ENCODE measurements at places on chromosomes 7 and 10.
A peak's percentile ranks its signal among the peaks of the same experiment; 100 is the strongest.

- DNase-seq: no peak
These were observed 55.3 kb downstream of the SCIN start for GRCh38 chr7:12625836-12626235.

DNA sequence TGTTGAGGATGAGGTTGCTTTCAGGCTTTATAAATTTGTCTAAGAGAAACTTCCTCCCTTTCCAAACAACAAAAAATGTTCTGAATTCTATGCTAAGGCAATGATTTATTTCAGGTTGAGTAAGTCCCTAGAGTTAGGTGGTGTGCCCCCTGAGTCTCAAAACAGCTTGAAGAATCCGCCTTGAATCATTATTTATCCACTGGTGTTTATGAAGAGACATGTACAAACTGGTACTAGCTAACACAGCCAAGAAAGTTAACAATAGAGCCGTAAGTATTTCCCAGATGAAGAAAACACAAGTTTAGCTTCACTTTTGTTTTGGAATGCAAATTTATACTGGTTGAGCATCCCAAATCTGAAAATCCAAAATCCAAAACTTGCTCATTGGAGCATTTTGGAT, 66.2 kb upstream of the SRPK2 start:
- DNase-seq: no peak

DNA sequence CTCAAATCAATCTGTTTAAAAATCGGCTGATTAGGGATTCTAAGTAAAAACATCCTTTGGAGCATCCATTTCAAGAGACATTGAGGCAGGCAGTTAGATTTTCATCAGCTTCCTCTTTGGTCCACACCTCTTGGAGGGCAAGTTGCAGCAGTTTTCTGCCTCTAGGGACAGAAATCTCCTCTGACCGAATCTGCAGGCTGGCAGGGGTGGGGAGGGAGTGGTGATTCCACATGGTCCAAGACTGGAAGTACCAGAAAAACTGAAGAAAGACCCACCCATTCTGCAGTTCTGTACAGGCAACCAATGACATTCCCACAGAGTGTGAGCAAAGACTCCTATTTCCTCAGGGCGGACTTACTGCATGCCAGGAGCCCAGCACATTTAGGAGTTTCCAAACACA, 29.0 kb downstream of the FGFBP3 start:
- DNase-seq: no peak

GRCh38 chr10:23448802-23449570, 10.1 kb downstream of the OTUD1 start:
- no peak for DNase-seq

DNA sequence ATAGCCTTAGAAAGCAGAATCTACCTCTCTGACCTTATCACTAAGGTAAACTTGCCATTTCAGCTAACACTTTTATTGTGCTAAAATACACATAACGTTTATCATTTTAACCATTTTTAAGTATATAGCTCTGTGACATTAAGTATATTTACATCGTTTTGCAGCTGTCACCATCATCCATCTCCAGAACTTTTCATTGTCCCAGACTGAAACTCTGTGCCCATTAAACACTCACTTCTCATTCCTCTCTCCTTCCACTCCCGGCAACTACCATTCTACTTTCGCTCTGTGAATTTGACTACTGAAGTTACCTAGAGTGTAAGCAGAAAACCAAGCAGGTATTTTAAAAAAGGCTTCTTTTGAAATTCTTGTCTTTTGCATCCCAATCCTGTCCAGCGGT, 1.3 kb downstream of the DDX50 start:
- no peak for DNase-seq

DNA sequence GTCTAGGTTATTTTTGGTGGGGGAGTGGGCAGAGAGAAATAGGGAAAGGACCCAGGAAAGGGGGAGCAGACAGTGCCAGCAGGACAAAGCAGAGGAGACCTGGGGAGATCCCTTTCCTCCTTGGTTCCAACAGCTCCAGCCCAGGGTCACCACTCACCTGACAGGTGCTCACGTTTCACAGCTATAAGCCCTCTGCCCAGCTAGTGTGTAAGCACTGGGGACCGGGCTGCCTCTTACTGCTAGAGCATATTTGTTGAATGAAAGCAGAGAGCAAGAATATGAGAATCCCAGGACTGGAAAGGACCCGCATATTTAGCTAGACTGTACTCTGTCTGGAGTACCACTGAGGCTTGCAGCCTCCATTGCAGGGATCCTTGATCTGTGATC, 6.7 kb downstream of the ZCCHC24 start:
- DNase-seq: no peak

DNA sequence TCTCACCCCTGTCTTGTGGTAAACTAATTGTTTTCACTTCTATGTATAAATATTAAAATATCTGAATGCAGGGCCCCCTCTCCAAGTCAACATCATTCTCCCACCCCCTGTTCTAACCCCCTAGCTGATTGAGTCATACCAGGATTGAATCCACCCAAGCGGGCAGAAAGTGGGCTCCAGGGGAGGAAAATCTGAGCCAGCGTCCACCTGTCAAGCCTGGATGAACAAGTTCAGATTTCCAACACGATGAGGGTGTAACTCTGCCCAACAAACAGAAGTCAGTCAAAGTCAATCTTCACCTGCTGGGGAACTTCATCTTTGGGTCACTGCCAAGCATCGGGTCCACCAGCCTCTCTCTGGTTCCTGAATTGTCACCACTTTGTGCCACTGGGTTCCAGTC, 162.9 kb upstream of the CELF2 start:
- no peak for DNase-seq

- DNase-seq: no peak
These were observed 123.8 kb upstream of the INSYN2A start for GRCh38 chr10:127320176-127320575.

DNA sequence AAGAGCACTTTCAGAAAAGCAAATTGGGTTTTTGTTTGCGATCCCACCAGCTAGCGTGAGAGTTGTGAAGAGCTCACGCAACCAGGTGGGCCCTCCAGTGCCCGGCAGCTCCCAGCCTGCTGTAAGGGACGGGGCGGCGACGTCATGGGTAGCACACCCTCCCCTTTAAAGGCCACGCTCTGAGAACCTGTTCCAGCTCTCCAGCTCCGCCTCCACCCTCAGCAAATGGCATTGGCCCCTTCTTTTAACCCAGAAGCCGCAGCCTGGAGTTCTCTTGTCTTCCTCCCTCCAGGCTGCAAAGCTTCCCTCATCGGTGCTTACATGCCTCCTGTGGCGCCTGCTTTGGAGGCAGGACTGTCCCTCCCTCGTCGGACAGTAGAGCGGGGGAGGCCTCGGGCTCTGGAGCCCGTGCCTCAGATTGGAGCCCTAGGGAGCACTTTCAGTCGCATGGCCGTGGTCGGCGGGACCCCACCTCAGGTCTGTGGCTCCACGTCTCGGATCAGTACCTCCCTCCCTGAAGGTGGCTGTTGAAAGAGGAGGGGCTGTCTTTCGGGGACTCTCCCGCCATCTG, 32.9 kb downstream of the WIPI2 start:
- no peak for DNase-seq

DNA sequence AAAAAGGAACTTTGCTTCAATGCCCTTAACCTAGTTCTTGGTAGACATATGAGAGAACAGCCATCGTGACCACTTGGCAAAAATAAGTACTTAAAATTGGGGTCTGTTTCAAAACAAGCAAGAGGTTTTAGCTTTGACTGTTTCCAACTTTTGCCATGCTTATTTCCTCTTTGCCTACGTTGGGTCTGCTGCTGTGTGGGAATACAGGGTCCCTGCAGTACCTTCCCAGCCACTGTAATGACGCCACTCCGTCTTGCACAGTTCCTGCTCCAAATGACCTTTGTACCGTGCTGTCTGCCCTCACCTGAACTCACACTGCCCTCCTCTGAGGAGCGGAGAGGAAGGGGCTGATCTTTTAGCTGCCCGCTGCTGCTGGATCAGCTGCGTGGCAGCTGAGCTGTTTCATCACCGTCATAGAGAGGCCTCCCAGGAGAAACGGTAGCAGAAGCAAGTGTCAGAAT, 133.1 kb downstream of the MAPK8 start:
- no peak for DNase-seq

DNA sequence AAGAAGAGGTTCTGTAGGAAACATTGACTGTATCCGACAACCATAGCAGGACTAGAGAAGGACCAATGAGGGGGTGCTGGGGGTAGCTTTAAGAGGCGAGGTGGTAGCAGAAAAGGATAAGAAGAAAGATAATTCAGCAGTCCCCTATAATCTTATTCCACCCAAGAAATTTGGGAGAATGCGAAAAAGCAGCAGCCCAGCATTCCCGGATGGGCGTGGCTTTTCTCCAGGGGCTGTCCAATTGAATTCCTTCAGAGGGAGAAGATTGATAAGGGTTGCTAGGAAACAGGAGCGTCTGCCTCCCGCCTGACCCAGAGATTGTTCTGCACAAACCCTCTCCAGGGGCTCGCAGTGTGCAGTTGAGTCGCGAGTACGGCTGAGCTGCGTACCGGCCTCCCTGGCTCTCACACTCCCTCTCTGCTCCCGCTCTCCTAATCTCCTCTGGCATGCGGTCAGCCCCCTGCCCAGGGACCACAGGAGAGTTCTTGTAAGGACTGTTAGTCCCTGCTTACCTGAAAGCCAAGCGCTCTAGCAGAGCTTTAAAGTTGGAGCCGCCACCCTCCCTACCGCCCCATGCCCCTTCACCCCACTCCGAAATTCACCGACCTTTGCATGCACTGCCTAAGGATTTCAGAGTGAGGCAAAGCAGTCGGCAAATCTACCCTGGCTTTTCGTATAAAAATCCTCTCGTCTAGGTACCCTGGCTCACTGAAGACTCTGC, at the start of gene GRM3:
TSS of gene GRM3 (plus strand) at position 349 of the 721 bp plus-strand sequence. CDS start 121,237 bp downstream, outside the sequence.
- DNase-seq: peak; percentile 72

- DNase-seq: no peak
These were observed 28.7 kb upstream of the JAKMIP3 start for GRCh38 chr10:132036887-132037675.

Data from NCI-H1105 treated with DMSO at 0.1 percent for 48 hours (cell line).